NCI-H1092 (cell line): ENCODE measurements at places on chromosomes 2 and 18.

GRCh38 chr2:209529579-209529978 lies 105.7 kb downstream of the MAP2 start:
- no peak for DNase-seq

DNA sequence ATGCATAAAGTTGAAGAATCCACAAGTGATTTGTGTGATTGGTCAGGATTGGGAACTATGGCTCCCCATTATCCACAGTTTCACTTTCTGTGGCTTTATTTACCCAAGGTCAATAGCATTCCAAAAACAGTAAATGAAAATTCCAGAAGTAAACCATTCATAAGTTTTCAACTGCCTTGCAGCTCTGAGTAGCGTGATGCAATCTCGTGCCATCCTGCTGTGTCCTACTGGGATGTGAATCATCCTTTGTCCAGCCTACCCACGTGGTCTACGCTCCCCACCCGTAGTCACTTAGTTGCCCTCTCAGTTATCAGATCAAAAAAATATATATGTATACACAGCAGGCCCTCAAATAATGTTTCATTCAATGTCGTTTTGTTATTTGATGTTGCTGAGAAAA lies 89.0 kb upstream of the DLGAP1 start:
- no peak for DNase-seq

DNA sequence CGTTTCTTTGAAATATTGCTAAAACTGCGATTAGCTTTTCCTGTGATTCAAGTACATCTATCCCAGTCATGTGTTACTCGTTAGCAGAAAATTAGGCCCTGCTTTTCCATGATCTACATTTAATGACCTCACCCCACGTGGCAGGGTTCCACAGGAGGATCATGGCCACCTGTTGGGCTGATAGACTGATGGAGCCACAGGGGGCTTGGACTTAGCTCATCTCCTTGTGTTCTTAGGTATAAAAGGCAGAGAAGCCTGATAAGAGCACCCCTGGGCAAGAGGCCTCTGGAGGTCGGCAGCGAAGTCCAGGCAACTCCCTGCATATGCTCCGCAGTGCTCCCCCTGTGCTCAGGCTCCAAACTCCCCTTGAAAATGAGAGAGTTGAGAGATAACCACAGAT lies 12.9 kb downstream of the FZD7 start:
- DNase-seq: no peak

- no peak for DNase-seq
Measured at GRCh38 chr18:6960656-6961055, 156.9 kb downstream of the LAMA1 start.

DNA sequence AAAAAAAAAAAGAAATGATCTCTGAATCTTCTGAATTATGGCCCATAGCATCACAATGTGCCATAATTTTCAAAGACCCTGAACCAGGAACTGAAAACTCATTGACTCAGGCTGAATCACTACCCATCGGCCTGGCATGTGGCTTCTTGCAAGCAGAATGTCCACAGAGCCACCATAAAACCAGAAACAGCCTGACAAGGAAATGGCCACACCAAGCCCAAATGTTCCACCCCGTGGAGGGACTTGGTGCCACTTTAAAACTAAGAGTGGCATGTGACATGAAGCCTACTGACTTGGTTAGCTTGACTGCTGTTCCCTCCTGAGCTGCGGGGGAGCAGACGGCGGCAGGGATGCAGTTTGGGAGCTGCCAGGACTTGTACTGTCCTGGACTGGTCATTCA lies 71.2 kb upstream of the RBM44 start:
- no peak for DNase-seq

DNA sequence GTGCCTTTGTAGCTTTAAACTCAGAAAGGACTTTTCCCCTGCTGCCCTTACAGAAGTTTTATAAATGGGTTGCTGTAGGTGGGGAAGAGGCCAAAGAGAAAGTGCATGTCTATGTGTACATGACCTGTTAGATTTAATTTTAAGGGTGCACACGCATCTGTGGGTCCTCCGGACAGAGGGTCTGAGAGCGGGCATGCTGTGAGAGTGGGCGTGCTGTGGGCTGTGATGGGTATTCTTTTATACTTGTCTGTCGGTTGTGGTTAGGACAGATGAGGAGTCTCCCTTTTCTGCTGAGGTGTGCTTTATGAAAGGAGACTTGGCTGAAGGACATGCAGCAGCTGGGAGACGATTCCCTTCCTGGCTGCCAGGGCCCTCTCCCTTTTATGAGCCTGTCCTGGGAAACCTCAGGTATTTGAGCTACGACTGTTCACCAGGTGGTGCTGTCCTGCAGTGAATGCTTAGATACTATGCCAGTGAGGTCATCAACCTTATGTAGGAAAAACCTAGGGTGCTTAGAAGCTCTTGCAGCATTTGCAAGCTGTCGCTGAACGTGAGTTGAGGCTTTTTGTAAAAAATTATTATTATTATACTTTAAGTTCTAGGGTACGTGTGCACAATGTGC lies 67.5 kb downstream of the TANC1 start:
- DNase-seq: no peak

GRCh38 chr2:240947176-240947575 lies 41.0 kb downstream of the CROCC2 start:
- DNase-seq: no peak

- no peak for DNase-seq
Measured at GRCh38 chr2:14558335-14558919, 74.1 kb upstream of the LRATD1 start.

DNA sequence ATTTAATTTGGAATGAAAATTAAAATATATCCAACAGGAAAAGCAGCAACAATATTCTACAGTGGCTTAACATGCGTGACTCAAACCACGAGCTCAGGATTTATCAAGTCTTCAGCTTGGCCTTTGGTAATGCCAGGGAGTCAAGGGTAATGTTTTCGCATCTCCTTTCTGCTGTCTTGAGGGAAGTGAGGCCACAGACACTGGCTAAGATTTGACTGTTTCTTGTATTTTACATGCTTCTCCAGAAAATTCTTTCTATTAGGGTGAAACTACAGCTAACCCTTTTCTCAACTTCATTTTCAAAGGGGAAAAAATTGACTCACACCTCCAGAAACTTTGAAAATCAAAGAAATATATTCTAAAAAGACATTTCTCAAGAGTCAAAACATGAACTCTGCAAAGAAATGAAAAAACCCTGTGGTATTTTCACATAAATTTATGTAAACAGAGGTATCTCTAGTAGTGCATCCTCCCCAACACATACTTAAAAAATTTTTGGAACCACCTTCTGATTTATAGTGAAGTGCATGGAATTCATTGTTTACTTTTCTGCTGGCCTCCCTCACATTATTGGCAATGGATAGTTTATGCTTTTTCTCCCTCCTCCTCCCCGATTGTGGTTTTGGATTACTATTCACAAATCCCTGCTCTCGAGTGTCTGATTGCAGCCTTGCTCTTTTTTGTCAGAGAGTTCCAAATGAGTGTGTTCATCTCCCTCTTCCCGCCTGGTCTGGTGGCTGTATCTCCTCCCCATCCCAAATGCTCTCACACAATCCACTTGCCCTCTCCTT lies 48.7 kb downstream of the DPP4 start:
- DNase-seq: no peak

- DNase-seq: no peak
Measured at GRCh38 chr18:7592305-7593071, 25.4 kb downstream of the PTPRM start.

GRCh38 chr2:217064234-217065011 lies 204.6 kb upstream of the TNP1 start:
- DNase-seq: no peak

DNA sequence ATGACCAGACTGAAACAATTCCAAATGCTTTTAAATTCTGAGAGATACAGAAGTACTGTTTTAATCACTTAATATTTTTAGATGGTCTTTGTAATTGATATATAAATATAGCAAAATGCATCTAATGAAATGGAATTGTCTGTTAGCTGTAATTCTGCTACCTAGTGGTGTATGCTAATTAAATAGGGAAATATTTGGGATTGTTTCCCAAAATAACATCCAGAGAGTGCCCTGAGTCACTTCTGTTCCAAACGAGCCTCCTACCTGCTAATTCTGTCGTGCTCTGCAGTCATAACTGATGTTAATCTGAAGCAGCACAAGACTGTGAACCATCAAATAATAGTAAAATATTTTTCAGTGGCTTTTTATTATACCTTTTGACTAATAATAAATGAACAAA lies 71.4 kb upstream of the NOSTRIN start:
- no peak for DNase-seq

- DNase-seq: no peak
Measured at GRCh38 chr2:6626401-6627012, 239.2 kb downstream of the CMPK2 start.

- DNase-seq: no peak
Measured at GRCh38 chr2:19346983-19347618, 11.3 kb downstream of the OSR1 start.

- no peak for DNase-seq
Measured at GRCh38 chr2:147482111-147482895, 362.5 kb upstream of the ACVR2A start.

- no peak for DNase-seq
Measured at GRCh38 chr2:224426656-224427055, 24.7 kb upstream of the FAM124B start.

- DNase-seq: no peak
Measured at GRCh38 chr2:162022290-162022945, 51.6 kb downstream of the DPP4 start.

DNA sequence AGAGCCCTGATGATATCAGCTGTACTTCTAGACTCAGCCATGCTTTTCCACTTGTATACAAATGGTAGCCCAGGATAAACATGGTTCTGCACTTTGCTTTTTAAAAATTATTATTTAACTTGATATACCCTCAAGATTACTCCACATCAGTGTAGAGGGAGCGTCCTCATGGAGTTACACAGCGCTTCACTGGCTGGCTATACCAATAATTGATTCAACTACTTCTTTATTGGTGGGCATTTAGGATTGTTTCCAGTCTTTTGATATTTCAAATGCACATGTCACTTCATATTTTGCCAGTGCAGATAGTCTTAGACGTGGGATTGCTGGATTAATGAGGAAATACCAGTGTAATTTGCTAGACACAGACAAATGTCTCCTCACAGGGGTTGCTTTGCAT lies 10.8 kb upstream of the NEDD4L start:
- DNase-seq: no peak

GRCh38 chr2:75311521-75311920 lies 112.2 kb upstream of the TACR1 start:
- DNase-seq: no peak

DNA sequence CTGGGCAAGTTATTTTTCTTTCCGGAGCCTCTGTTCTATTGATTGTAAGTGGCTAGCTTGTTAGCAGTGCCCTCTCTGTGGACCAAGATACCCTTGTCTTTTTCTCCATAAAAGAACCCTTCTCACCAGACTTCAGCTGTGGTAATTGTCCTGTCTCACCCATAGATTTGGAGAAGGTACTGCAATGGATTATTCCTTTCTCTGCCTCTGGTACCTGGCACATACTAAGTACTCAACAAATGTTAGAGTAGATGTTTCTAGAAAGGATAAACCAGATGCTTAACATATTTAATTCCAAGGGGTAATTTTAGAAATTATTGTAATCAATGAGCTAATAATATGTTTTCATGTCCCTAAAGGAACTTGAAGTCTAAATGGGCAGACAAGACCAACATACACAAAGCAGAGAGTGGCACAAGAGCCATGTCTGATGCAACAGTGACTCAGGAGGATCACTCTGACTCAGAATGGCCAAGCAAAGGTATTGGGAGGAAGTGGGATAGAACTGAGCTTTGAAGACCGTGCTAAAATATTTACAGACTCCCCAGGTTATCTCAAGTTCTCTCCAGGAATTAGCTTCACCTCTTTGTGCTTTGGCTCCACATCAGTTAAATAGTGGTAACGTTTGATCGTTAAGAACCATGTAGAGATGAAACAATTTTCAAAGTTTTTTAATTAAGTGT lies 129.7 kb upstream of the OSR1 start:
- DNase-seq: no peak

DNA sequence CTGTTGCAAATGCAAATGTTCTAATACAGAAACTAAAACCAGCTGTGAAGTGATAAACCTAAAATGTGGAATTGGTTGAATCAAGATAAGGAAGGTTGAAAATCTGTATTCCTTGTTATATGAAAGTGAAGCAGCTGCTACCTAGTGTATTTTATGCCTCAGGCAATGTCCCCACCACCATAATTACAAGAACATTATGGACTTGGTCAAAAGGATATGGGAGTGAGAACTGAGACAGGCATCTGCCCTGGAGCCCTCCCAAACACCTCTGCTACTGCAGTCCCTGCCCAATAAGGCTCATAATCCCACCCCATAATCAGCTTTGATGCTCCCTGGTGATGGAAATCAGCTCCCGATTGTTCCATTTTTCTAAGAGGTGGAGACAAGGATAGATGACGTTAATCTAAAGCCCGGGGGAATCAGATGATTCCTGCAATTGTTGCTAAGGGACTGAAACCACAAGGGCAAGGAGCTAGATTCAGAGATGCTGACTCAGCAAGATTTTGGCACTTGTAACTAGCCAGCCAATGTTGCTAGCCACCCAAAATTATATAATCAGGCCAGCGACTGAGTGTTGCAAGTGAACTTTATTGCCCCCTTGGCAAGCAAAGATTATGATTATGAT lies 69.5 kb downstream of the EVA1A start:
- no peak for DNase-seq

DNA sequence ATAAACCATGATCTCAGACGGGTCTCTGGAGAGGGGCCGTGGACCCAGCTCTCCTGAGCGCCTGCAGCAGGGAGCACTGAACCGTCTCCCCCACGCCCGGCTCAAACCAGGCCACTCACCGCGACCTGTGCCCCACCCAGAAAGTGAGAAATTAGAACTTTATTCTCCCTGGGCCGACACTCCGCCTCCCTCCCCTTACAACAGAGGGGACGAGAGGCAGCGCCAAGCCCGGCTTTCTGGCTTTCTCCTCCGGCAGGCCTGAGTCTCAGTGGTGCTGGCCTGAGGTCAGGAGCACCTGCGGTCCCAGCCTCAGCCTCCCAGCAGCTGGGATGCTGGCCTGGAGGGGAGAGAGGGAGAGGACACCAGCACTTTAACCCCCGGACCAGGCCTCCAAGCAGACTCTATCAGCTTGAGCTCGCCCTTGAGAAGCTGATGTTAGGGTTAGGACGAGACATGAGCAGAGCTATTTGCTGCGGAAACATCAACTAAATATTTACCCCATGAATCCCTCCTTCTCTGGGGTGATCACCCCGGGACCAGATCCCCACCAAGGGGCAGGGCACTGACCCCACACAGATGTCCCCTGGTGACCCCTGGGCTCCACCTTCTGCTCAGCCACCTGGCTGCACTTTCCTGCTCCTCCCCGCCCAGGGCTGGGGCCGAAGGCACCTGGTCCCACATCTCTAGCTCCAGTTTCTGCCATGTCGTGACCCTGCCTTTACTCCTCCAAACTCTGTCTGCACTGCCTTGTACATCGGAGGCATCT lies 856.3 kb upstream of the SALL3 start:
- DNase-seq: no peak

- no peak for DNase-seq
Measured at GRCh38 chr18:111306-112014, 46.9 kb upstream of the USP14 start.
